ENCODE measurements at places on chromosomes 16 and 17.

DNA sequence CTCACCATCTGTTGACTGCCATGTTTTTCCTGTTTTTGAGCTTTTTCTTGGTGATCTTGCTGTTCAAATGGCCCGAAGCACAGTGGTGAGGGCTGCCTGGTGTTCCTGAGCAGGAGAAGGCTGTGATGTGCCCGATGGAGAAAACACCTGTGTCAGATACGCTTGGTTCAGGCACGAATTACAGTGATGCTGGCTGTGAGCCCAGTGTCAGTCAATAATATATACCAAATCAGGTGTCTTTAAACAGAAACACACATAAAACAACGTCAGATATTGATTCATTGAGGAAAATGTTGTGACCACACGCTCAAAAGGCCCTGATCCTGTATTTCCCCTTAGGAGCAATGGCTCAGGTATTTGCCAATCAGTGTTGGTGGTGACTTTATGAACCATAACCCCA is 111.7 kb downstream of the SDR42E1 start:
- DNase-seq, result no peak

DNA sequence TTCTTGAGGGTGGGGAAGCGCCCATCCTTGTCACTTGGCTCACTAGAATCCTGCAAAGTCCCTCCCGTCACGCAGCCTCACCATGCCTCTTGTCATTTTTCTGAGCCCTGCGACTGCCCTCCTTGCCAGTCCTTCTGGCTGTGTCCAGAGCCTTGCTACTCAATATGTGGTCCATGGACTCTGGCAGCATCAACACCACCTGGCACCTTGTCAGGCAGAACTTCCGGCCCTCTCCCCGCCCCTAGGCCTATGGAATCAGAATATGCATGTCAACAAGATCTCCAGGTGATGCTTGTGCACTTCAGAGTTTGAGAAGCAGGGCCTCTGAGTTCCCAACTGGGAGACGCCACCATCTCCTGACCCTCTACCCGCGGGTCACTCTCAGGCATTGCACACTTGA is 12.1 kb downstream of the PIMREG start:
- no peak for DNase-seq

DNA sequence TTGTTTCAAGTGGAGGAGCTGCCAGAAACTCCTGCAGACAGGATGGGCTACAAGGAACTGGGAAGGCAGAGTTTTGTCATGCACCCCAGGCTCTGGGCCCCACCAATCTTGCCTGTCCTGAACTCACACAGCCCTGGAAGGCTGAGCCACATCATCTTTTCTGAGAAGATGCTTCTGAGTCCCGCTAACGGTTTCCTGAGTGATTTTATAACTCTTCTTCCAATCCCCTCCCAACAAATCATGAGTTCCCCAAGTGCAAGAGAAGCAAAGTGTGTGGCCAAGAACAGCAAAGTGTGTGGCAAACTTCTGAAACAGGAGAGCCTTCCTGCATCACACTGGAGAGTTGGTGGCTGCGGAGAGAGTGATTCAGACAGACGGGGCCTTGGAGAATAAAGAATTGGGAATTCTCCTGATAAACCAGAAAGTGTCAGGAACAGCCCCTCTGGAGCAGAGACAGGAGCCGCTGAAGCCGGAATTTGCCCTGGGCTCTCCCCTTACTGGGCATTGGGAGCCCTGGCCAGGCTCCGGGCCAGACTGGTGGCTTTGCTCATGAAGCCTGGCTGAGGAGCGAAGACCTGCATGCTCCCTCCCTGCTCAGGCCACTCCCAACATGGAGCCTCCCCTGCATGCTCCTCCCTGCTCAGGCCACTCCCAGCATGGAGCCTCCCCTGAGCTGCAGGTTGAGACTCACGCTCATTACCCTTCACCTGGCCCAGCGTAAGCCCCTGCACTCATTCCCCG is 47.2 kb downstream of the PITPNM3 start:
- DNase-seq, result no peak

DNA sequence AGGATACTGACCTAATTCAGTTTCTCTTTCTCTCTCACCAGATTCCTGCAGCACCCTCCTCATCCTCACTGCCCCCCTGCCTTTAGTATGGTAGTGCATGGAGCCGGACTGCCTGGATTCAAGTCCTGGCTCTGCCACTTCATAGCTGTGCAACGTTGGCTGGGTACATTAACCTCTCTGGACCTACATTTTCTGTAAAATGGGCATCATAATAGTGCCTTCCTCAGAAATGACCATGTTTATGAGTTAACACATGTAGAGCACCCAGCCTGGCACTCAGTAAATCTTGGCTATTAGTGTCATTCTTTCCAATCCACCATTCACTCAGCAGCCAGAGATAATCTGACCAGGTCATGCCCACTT is 7.3 kb downstream of the UNC119 start:
- no peak for DNase-seq

DNA sequence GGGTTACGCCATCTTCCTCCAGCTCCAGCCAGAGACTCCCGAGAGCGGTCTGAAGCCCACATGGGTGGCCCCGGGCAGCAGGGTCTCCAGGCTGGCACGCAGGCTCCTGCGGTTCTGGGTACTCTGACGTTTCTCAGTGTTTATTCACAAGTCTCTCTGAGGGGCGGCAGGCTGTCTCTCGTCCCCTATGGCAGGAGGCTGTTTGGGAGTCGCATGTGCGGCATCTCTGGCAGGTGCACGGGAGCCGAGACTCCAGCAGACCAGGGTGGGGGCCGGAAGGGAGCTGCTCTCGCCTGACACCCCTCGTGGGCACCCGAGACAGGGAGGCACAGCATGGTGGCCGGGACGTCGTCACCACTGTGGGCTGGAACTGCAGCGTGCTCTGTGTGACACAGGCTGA is 48.1 kb downstream of the ZNF778 start:
- DNase-seq, result no peak

GRCh38 chr17:16486373-16487250 is 5.4 kb downstream of the LRRC75A start:
- no peak for DNase-seq

- no peak for DNase-seq
Measured at GRCh38 chr17:72145962-72146361, 25.1 kb downstream of the SOX9 start.

DNA sequence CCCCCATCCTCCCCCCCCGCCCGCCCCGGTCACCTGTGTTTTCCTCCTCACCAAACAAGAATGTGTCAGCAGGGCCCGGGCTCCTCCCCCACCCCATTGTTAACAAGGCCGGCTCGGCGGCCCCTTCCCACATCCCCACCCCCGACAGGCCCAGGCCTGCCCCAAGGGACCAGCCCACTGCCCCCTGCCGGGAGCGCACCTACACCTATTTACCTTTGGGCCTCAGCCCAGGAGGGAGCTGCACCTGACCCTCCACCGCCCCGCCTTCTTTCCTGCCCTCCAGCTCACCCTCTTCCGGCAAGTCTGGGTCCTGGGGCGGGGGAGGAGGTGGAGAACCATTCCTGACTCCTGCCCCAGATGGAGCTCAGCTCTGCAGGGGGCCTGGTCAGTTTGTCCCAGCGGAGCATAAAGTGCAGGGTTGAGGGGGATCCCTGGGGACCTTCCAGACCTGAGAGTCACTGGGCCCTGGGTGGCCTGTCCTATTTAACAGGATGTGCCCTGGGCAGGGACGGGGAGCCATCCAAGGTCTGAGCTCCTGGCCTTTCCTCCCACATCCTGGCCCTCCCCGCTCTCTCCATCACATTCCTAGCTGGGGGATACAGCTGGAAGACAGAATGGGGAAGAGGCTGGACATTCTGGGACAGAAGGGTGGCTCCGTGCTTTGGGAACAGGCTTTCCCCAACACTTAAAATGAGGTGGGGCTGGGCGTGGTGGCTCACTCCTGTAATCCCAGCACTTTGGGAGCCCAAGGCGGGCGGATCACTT is 8.3 kb downstream of the FOXJ1 start:
- DNase-seq, result no peak

GRCh38 chr17:20852990-20853370 is 189.8 kb downstream of the USP22 start:
- DNase-seq, result no peak

- DNase-seq, result no peak
Measured at GRCh38 chr16:89295915-89296314, 78.4 kb downstream of the ZNF778 start.

GRCh38 chr17:76345377-76345974 is 8.2 kb downstream of the PRPSAP1 start:
- no peak for DNase-seq

GRCh38 chr16:50634947-50635346 is 46.2 kb downstream of the SNX20 start:
- DNase-seq, result no peak

DNA sequence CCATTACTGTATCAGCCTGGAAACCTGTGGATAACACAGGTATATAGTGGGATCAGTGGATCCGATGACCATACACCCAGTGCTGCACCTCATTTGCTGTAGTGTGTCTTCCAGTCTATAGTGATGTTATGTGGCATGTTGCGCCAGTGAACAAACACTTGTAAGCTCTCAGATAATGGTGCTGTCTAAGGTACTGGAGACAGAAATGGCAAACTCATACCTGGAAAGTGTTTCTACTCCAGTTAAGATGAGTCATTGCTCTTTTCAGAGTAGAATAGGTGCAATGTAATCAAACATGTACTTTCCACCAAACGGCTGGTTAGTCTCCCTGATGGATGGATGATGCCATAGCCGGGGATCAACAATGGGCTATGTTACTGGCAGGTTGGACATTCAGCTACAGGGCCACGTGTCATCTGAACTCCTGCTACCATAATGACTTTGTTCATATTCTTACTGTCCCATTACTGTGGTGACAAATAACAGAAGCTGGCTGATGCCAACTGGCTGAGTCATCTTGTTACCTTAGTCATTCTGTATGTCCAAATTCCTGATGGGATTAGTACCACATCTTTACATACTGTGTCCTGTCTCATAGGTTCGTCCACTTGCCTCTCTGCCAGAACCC is 6.3 kb downstream of the CCL11 start:
- DNase-seq, result no peak

- no peak for DNase-seq
Measured at GRCh38 chr16:9139965-9140364, 48.5 kb downstream of the HAPSTR1 start.

DNA sequence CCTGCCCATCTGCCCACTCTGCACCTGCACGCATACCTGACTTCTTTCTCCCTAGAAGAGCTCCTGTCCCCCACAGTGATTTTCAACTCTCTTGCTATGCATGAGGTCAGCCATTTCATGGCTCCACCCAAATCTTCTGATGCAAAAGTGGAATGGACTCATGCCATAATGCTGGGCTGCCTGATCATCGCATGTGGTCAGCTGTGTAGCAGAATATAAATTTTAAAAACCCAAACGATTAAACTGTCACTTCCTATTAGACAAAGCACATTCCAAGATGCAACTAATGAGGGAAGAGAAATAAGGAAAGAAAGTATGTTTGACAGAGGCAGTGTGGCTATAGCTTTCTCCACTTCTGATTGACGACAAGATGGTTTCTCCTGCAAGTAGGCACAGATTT is 26.1 kb downstream of the GRIN2A start:
- no peak for DNase-seq

DNA sequence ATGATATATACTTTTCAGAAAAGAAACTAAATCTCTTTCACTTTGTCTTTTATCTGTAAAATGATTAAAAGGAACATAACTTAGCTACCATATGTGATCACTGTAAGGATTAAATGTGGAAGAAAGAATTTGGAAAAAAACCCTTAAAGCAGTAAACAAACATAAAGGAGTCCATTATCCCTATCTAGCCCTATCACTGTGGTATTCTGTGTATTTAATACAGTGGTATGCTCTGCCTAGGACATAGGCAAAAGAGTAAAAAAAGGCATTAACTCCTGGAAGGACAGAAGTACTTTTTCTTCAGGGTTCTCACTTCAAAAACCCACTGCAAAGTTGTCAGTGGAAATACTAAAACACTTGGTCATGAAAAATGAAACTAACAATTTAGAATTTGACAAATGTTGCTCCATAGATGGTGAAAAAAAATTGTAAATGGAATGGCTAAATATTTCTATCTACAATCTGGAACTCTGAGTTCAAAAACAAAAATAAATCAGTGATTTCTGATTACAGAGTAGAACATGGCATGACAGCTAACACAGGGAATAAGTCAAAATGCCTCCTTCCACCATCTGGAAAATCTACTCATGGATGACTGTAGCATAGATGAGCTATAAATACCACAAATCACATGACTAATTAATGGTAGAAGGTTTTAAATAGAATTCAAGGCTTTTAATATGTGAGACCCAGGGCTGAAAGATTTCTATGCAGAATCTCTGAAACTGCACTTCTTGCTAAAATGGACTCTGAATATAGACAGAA is 140.1 kb downstream of the ITFG1 start:
- no peak for DNase-seq

- peak; percentile 71 for DNase-seq
Measured at GRCh38 chr17:7238420-7239090, 702 bp downstream of the PHF23 start.

- no peak for DNase-seq
Measured at GRCh38 chr17:5854871-5855554, 215.2 kb upstream of the WSCD1 start.

- no peak for DNase-seq
Measured at GRCh38 chr16:17556276-17557052, 85.7 kb upstream of the XYLT1 start.

DNA sequence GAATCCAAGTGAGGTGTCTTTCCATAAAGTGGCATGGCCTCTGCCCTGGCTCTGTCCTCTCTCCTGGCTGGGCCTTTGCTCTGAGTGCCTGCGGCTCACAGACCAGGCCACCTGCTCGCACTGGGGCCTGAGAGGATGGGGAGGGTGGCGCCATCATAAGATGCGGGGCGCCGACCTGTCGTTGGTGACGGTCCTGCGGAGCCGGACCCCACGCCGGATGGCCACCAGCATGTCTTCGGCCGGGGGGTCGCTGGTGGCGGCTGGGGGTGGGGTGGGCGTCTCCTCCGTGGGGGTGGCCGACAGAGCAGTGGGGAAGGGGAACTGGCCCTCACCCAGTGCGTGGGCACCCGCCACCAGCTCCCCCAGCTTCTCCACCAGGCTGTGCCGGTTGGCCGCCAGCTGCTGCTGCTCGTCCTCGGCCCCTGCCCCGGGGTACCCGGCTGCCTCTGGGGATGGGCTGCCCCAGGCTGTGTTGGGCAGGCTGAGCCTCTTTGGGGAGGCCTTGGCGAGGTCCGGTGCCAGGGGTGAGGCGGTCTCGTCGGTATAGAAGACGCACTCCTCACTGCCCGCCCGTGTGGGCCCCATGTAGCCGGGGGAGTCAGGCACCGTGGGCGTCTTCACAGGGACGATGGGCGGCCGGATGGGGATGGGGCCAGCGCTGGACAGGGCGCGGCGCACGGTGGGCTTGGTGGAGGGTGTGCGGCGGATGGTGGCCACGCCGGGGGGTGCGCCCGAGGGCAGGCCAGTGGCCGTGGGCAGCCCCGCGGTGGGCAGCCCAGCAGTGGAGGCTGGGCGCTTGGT is 17.4 kb downstream of the IL34 start:
- DNase-seq, result no peak

DNA sequence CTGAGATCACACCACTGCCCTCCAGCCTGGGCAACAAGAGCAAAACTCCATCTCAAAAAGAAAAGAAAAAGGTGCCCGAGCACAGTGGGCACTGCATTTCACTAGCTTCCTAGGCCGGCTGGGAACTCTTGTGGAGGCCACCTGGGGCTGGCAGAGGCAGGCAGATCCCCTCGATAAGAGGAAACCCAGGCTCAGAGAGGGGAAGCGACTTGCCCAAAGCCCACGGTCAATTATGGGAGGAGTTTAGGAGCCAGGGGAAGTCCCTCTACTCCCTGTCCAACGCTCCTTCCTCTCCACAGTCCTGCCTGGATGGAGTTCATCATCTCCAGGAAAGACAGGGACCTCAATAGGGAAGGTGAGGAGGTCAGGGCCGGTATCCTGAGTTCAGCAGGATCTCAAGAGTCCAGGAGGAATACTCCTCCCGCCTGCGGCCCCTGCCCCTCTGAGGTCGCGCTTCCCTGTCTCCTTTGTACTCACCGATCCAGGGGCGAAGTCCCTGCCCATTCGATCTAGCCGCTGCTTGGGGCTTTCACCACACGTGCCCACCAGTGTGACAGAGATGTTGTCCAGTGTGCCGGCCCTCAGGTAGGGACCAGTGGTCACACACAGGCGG is 841 bp downstream of the ALOXE3 start:
- no peak for DNase-seq

All from T-helper 2 cell (primary cell).